ENCODE measurements at places on chromosomes 5 and 9.

DNA sequence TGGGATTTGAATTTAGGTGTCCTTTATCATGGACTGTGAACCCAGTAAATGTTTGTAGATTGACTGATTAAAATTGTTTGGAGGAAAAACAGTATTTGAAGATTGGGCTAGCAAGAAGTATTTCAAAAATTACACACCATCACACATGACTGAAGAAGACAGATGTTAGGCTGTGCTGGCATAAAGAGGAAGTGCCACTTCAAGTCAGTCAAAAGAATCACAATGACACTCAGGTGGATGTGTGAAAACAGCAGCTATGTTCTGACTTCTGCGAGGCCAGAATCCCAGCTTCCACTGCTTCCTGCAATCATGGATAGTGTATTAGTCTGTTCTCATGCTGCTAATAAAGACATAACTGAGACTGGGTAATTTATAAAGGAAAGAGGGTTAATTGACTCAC, 393.3 kb downstream of the DMRT2 start:
- DNase-seq, result no peak

- DNase-seq, result no peak
Measured at GRCh38 chr9:14485366-14485765, 171.4 kb upstream of the NFIB start.

- DNase-seq, result no peak
Measured at GRCh38 chr5:81077105-81077504, 116.9 kb downstream of the RASGRF2 start.

- peak; percentile 27 for DNase-seq
Measured at GRCh38 chr5:154945695-154946301, 4.9 kb downstream of the MRPL22 start.

- no peak for DNase-seq
Measured at GRCh38 chr5:180180421-180180820, 28.6 kb downstream of the RASGEF1C start.

GRCh38 chr5:120841830-120842229, 377.7 kb downstream of the PRR16 start:
- DNase-seq, result no peak

DNA sequence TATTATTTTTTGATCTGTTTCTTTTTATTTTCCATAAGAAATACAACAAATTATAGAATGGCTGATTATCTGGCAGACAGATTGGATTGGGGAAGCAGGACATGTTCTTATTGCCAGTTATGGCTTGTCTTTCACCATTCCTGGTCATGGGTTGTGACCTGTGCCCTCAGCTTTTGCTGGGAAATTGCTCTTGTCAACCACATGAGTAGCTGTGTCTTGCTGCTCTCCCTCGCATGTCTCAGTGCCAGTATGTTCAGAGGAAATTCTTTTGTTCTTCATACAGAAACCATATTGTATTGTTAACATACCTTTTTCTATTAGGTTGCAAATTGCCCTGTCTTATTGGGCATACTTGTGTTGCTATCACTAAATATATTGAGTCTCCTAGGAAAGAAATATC, 344.1 kb downstream of the OSTF1 start:
- DNase-seq, result no peak

GRCh38 chr5:148913985-148914431, 87.6 kb downstream of the ADRB2 start:
- DNase-seq, result no peak

GRCh38 chr9:88766778-88767503, 224.3 kb upstream of the S1PR3 start:
- DNase-seq, result no peak

GRCh38 chr9:131420980-131421624, 27.2 kb downstream of the PRRC2B start:
- peak; percentile 72 for DNase-seq

- no peak for DNase-seq
Measured at GRCh38 chr5:155728146-155728856, 598.7 kb upstream of the SGCD start.

- DNase-seq, result no peak
Measured at GRCh38 chr5:128118214-128118613, 34.6 kb downstream of the SLC12A2 start.

DNA sequence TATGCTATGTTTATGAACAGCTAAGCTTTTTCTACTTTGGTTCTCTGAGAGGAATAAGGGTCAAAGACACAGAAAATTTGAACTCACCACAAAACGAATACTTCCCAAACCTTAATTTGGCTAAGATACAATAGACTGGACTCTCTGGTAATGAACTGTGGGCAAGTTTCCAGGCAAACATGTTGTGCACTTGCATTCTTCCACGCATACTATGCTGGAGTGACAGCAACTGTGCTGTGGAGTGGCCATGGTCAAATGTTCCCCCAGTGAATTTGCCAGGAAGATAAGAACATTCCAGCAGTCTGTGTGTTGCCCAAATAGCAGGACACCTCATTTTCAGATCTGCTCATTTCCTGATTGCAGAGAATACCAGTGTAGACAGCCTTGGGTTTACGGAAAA, 275.3 kb upstream of the IL12B start:
- no peak for DNase-seq
